ENCODE measurements at places on chromosomes 1 and 21. TPM values are rescaled to one million over a fixed set of nuclear protein-coding genes. Genes with fewer than 3 reads are reported as not detected.

CNIH3 gene
- 1.4 TPM for total RNA-seq

SYTL1 gene
- 0.65 TPM for total RNA-seq

PLEKHM2 gene
- total RNA-seq: 93.1 TPM

C4BPB gene
- 0.24 TPM for total RNA-seq

Measured in cardiac septum (tissue), 1 donor.